ENCODE measurements at places on chromosomes 5 and 9.

- DNase-seq, result no peak
Measured at GRCh38 chr5:168409591-168410458, 76.4 kb upstream of the RARS1 start.

DNA sequence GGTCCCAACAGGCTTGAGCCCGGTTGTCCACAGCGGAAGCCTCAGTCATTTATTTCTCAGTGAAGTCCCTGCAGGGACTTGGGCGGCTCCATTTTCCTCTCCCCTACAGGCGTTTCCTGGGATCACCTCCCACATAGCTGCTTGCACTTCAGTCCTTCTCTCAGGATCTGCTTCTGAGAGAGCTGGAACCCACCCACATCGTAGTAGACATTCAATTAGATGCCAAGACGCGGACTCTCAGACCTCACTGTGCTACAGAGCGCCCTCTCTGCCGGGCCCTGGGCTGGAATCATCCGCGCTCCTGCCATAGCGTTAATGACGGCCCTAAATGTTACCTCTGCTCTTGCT is 54.0 kb upstream of the ROR2 start:
- no peak for DNase-seq

- DNase-seq, result no peak
Measured at GRCh38 chr5:127766676-127767335, 63.6 kb downstream of the CCDC192 start.

DNA sequence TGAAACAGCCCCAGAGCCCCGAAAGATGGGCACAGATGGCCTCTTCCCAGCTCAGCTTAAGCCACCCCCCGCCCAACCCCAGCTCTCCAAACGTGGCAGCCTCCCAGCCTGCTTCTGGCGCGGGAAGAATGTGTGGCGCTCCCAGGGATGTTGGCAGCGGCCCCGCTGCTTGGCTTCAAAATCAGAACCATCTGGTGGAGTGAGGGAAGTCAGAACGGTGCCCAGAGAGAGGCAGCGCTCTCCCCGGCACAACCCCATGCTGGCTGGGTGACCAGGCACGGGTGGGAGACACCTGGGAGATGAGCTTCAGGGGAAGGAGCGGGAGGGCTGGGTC is 72.7 kb upstream of the ORM1 start:
- no peak for DNase-seq

GRCh38 chr9:68975365-68976043 is 38.4 kb downstream of the PRKACG start:
- DNase-seq, result no peak

DNA sequence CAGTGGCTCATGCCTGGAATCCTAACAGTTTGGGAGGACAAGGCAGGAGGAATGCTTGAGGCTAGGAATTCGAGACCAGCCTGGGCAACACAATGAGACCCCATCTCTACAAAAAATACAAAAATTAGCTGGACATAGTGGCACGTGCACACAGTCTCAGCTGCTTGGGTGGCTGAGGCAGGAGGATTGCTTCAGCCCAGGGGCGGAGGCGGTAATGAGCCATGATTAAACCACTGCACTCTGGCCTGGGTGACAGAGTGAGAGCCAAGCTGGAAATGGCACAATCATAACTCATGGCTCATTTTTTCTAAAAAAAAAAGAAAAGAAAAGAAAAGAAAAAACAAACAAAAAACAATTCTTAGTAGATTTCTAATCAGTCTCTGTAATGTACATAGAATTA is 446.2 kb downstream of the ELAVL2 start:
- no peak for DNase-seq

- no peak for DNase-seq
Measured at GRCh38 chr9:108552459-108553040, 303.2 kb downstream of the ACTL7B start.

DNA sequence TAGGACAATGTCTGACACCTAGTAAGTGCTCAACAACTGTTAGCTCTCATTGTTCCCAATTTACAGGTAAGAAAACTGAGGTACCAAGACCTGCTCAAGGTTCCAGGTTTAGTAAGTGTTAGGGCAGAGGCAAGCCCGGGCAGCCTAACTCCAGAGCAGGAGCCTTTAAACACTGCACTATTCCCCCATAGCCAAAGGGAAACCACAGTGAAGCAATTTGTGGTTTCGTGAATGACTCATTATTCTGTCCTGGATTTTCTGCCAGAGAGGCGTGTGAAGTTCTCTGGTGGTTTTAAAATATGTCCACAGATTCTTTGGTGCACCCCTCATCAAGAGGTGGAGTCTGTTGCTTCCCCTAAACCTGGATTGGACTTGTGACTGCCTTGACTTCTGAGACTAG is 1.0 kb upstream of the MCC start:
- DNase-seq, result no peak

GRCh38 chr5:68318955-68319705 is 103.6 kb downstream of the PIK3R1 start:
- no peak for DNase-seq

DNA sequence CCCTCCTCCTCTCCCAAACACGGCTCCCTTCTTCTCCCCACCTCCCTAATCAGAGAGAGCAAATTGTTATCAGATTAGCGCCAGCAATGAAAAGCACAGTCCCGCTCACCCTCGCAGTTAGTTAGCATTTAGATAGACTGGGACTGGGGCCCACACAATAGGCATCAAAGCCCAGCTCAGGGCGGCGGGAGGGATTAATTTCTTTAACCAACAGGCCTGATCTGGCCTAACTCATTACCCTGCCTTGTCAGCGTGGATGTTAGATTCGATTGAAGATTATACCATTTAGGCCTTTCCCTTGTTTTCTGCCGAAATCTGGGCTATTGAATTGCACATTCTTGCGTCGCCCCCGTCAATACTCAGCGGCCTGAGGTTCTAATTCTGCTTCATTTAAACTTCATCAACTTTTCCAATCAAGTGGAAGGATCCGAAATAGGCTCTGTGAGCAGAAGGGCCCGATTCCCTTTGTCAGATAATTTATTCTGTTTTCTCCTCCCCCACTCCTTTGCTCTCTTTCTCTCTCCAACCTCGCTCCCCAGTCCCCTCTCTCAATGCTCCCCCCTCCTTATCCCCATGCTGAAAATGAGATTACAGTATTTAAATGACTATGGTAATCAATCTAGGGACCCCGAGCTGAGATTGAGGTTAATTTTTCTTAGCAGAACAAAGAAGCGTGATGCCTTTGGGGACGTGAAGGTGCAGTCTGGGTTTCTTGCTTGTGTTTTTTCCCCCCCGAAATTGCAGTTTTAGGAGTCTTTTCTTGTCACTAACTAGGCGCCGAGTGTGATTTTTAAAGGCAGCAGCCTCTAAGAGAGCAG is 15.1 kb downstream of the CFAP77 start:
- DNase-seq, result no peak

GRCh38 chr5:168076561-168076991 is 214.9 kb upstream of the WWC1 start:
- DNase-seq, result peak; percentile 19

- DNase-seq, result no peak
Measured at GRCh38 chr5:150309886-150310239, 7.2 kb upstream of the ARSI start.
